CD4-positive, alpha-beta T cell treated with Interleukin-17A for 4 hours (primary cell): ENCODE measurements at places on chromosomes 16 and 17.

- DNase-seq = no peak
Measured at GRCh38 chr16:30478766-30479478, 6.4 kb downstream of the ITGAL start.

- no peak for DNase-seq
Measured at GRCh38 chr16:86316967-86317812, 193.1 kb upstream of the FOXF1 start.

GRCh38 chr16:12763517-12763916, 40.2 kb downstream of the CPPED1 start:
- no peak for DNase-seq

- DNase-seq = no peak
Measured at GRCh38 chr16:86783636-86784626, 205.6 kb downstream of the FOXL1 start.

GRCh38 chr16:85046472-85046916, 18.9 kb downstream of the KIAA0513 start:
- no peak for DNase-seq

- no peak for DNase-seq
Measured at GRCh38 chr16:19348578-19349315, 63.2 kb downstream of the CLEC19A start.

GRCh38 chr17:21124086-21124485, 2.7 kb upstream of the DHRS7B start:
- no peak for DNase-seq

GRCh38 chr16:82178352-82178751, 8.3 kb upstream of the MPHOSPH6 start:
- no peak for DNase-seq

GRCh38 chr16:729768-730665, 3.1 kb downstream of the HAGHL start:
- no peak for DNase-seq

DNA sequence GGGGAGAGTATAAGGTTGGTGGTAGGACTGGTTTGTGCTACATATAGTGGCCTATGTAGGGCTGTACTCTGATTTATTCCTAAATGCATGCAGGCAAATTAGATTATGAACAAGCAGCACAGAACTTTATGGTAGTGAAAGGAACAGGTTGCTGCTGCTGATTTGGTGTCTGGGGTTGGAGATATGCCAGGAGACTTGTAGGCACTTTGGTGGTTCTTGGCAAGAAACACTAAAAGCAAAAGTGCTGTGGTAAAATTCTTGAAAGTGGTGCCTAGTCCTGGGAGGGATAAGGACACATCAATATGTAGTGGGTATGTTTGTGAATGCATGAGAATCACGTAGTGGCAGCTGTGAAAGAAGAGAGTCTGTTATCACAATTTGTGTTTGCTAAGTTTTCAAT, 2126.0 kb downstream of the TP53TG3F start:
- DNase-seq = no peak

DNA sequence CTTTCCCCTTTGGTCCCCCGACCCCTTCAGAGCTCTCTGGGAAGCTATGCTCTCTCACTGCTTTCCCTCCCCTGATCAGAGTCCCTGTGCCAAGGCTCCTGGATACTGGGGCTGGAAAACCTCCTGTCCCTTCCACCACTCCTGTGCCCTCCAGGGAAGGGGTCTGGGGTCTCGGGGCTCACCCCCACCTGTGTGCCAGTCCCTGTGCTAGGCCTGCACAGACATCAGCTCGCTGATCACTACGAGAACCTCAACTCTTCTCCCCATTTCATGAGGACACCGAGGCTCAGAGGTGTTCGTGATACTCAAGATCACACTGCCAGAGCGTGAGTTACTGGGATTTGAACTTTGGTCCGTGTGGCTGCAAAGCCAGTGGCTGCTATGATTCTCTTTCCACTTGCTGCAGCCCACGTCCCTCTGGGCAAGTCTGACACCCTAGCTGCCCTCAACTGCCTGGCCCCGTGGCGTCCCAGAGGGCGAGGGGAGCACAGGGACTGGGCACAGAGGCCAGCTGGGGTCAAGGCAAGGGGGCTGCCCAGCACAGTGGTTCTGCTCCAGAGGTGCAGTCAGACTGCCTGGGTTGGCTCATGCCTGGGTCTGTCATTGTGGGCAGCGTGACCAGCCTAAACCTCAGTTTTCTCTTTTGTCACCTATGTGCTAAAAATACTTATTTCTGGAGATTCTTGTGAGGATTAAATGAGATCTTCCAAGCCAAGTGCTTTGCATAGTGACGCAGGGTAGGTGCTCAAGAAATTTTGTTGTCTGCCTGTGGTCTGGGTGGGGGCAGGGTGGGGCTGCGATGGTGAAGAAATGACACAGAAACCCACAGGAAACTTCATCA, 43.8 kb upstream of the TOB1 start:
- peak; percentile 89 for DNase-seq

- DNase-seq = no peak
Measured at GRCh38 chr17:62882284-62882683, 74.2 kb upstream of the MARCHF10 start.

- no peak for DNase-seq
Measured at GRCh38 chr17:10029129-10029528, 124.1 kb upstream of the RCVRN start.

DNA sequence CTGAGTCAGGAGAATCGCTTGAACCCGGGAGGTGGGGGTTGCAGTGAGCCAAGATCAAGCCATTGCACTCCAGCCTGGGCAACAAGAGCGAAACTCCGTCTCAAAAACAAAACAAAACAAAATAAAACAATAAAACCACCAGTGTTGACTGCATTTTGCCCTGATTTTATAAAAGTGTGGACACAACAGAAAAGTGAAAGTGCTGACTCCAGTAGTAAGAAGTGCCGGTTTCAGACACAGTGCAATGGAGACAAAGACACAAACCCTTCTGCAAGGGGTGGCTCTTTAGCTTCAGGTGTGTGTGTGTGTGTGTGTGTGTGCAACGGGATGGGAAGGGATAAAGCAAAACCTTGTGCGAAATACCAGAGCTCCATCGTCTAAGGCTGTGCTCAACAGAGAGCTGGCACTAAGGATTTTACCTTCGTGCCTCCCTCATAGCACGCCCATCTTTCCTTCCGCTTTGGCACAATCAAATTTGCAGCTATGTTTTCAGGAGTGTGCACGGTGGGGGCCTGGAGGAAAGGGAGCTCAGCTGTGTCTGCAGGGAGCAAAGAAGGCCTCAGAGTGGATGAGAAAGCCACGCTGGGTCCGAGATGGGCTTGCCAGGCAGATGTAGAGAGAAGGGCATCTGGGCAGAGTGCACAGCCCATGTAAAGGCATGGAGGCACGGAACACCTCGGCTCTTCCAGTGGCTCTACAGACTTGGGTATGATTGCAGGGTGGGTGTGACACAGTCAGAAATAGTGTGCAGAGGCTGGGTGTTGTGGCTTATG, 15.5 kb downstream of the MXRA7 start:
- no peak for DNase-seq

DNA sequence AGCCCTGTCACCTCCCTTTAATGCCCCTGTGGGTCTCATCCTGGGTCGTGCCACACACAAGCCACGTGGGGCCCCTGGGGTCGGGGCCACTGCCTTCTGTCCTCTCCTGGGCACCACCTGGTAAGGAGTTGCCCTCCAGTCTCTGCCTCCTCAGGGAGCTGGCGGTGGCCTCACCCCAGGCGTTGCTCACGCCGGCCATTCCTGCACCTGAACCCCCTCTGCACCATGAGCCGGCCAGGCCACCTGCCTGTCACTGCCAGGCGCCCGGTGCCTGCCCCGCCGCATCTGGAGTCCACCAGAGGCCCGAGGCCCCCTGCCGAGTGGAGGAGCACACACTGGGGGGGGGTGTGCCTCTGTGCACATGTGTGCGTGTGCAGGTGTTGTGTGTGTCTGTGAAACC, 10.4 kb downstream of the NHERF2 start:
- DNase-seq = no peak

DNA sequence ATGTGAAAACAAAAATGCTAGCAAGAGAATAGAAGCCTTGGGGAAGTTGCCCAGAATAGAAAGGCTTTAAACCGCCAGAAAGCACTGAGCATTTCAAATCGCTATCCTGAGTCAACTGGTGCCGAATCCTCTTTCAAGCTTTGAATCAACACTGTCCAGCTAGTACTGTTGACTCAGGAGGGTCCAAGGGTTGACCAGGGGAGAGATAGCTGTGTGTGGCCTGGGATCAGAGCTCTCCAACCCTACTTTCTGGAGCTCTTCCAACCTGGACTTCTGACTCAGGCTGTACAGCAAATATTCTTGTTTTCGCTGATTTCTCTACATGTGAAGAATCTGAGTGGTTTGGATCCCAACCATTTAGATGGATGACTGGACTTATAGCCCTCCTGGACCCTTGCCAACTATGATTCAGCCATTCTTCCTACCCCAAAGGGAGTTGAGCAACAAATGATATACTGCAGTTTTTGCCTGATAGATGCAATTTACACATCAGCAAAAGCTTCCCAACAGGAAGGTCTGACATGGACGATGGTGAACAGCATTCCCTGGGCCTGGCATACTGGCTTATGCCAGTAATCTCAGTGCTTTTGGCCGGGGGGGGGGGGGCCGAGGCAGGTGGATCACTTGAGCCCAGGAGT, 154.0 kb upstream of the SDK2 start:
- DNase-seq = no peak

- DNase-seq = no peak
Measured at GRCh38 chr17:20154286-20155000, 145.3 kb downstream of the SPECC1 start.

GRCh38 chr16:79920685-79921084, 320.1 kb upstream of the MAF start:
- no peak for DNase-seq

DNA sequence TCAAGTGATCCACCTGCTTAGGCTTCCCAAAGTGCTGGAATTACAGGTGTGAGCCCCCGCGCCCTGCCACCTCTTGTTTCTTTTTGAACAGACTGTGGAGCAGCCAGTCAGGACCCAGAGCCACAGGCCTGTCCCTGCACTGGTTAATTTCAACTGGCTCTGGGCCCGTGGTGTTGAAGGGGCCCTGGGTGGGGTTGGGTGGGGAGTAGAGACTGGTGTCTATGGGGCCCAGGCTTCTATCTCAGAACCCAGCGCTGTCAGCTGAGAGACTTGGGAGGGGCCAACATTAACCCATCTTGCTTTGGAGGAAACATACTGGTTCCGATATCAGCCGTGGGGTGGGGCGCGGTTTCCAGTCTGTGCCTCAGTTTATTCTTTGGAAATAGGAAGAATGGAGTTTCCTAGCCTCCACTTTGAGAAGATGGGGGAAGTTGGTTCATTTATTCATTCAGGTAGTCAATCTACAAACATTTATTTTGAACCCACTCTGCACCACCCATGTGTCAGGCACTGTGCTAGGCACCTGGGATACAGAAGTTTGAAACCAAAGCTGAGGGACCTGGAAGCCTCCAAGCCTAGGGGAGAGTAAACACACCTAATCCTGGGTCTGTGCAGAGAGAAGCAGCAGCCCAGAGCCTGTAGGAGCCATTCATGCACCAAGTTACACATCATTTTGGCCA, 15.5 kb upstream of the SLC4A1 start:
- no peak for DNase-seq

- DNase-seq = no peak
Measured at GRCh38 chr17:79513820-79514535, 96.9 kb downstream of the RBFOX3 start.

DNA sequence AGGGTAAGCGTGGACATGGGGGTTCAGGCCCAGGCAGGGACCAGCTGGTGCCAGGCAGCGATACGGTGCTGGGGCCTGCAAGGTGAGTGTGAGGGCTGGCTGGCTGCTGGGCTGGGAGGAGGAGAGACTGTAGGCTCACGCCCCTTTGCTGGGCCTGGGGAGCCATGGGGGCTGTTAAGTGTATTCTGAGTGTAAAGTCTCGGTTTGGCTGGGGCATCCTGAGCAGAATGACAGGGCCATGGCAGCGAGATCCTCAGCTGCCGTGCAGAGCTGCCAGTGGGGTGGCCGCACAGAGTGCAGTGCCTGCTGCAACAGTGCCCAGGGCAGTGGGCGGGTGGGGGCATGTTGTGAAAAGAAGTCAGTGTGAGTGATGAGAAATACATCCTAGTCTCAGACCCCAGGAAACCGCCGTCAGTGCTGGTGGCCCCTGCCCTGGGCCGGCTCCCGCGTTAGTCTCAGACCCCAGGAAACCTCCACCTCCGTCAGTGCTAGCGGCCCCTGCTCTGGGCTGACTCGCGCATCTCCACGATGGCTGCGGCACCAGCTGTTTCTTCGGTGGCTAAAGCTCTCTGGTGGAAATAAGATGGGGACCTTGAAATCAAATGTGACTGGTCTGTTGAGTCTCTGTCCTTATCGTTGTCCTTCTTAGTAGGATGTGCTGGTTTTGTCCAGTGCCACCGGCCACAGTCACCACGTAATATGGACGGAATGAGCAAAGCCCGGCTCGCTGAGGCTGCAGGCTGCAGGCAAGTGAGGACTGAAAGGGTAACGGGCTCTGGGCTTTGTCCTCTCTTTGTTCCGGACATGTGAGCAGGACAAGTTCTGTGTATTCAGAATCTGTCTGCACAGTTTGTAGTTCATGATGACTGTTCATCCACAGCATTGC, 22.9 kb downstream of the ACSF3 start:
- no peak for DNase-seq

DNA sequence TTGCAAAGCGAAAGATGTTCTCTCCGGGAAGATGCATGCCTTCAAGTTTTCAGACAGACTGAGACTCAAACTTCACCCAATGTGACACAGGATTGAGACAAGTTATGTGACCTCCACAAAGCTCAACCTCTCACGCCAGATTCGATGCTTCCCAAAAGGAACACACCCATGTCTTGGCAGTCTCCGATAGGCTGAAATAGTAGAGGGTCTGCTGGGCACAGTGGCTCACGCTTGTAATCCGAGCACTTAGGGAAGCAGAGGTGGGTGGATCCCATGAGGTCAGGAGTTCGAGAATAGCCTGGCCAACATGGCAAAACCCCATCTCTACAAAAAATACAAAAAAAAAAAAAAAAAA, 22.1 kb downstream of the ZFHX3 start:
- DNase-seq = no peak

DNA sequence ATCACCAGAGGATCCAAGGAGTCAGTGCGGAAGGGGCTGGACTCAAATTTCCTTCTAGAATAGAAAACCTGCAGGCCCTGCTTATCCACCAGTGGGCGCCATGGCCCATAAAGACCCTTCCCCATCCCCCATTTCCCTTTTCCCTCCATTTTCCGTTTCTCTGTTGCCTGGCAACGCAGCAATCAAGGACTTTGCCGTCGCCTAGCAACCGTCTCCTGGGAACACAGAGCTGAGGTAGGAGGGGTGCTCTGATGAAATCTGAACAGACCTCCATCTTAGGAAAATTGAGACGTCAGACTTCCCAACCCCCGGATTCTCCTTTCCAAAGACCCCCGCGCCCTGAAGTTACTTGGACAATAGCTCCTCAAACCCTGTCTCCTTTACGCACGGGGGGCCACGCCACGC, 5.7 kb downstream of the DLG4 start:
- DNase-seq = no peak

GRCh38 chr17:32158870-32159585, 16.7 kb downstream of the RHOT1 start:
- no peak for DNase-seq

GRCh38 chr16:87445486-87445885, 47.3 kb downstream of the ZCCHC14 start:
- DNase-seq = no peak

GRCh38 chr16:68130520-68130919, 45.4 kb downstream of the NFATC3 start:
- no peak for DNase-seq
